Stimulated activated CD4-positive, alpha-beta T cell treated with anti-CD3 and anti-CD28 coated beads, Interleukin-12 subunit alpha, Interleukin-12 subunit beta, amount 100 ng/mL, for 24 hours (primary cell): ENCODE measurements at places on chromosomes 4 and X.

DNA sequence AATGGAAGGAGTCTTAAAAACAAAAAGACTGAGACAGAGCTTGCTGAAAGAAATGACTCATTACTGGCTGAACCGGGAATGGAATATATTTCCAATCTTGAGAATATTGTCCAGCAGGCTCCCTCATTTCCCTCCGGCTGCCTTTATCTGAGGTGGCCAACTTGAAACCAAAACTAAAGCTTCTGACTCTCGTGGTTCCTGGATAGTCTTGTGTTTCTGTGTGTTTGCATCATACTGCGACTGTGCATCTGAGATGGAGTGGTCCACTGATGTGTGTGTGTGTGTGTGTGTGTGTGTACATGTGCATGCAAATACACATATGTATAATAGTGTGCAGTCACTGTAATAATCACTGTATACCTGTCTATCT is 145.6 kb upstream of the SCML1 start:
- DNase-seq: peak; percentile 6

- DNase-seq: no peak
Measured at GRCh38 chr4:184444953-184445309, 29.4 kb downstream of the IRF2 start.

- DNase-seq: no peak
Measured at GRCh38 chr4:8007581-8007980, 67.9 kb upstream of the AFAP1 start.

DNA sequence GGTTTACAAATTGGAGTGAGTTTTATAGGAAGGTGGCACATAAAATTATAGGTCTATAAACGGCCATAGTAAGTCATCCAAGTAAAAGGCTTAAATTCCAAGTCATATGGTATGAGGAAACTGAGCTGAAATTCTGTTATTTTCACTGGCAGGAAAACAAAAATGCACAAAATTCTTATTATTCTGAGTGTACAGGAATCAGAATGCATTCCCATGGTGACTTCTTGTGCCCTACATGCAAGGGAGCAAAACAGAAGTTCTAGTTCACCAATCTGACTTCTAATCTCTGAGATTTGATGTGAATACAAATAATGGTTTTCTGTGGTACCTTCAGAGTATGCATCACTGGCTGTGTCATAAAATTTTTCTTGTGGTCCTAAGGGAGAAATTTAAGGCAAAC is 102.9 kb downstream of the CLCN4 start:
- no peak for DNase-seq

DNA sequence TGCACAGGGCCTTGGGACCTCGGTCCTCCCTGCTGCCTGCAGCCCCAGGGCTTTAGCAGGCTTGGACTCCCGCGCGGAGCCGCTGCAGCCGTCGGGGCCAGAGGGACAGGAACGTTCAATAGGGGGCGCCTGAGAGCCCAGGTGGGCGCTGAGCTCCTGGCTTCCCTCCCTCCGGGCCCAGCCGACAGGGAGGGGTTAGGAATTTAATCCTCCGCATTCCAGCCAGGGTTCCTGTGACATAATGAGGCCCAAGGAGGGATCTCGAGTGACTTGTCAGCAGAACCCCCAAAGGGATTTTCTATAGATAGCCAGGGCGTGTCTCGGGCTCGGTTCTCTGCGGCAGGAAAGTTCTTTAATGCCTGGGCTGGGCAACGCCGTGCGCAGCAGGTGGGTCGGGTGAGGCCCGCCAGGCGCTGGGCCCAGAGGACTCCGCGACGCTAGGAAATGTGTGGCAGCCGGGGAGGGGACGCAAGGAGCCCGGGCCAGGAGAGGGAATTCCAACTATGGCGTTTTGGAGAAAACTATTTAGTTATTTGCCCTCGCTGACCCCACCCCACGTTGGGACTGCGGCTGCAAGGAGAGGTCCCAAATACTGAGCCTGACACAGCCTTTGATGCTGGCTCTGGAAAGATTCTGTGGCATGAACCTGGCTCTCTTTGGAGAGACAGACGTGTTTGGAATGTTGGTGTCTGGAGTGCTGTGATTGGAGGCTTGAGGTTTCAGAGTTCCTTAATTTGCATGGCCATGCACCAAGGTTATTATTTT is 285.2 kb upstream of the GATB start:
- DNase-seq: peak; percentile 8

DNA sequence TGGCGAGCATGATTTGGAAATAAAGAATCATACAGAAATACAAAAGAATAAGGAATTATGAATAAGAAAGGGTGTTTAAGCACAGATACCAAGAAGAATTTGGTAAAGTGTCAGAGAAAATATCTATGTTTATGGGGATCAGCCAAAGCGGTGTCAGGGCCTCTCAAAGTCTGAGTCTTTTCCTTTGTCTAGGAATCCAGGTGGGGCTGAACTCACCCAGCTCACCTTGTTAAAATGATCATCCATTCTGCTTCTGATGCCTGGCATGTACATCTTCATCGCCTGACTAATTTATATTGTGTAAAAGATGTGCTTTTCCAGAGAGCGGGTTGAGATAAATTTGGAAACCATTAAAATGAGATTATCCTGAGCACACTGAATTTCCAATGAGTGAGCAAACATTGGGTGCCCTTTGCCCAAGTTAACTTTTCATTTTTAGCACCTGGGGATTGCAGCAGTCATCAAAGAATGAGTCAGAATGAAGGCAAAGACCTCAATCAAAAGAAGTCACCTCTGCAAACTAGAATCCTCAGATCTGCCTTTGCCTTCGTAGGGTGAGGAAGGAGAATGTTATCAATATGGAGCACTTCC is 141.9 kb upstream of the ANXA3 start:
- DNase-seq: no peak

GRCh38 chr4:124768596-124769365 is 56.2 kb upstream of the ANKRD50 start:
- DNase-seq: no peak

DNA sequence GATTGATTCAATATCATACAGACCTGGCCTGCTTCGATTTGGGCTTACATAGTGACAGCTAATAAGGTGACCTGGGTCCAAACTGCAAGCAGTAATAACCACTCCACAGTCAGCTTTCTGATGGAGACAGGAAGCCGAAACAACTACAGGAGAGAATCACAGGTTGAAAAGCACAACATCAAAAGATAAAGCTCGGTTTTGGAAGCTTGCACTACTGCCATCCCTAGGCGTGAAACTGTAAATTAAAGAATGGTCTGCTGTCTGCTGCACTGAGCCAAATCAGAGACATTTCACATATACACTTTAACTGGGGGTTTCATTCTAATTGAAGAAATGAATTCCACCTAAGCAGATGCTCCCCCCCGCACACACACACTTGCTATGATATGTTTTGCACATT is 116.3 kb downstream of the DHX15 start:
- no peak for DNase-seq

GRCh38 chr4:1569461-1570151 is 114.5 kb downstream of the FAM53A start:
- DNase-seq: no peak

- DNase-seq: no peak
Measured at GRCh38 chr4:78780093-78780492, 3.9 kb downstream of the BMP2K start.

- DNase-seq: no peak
Measured at GRCh38 chr4:95105983-95106382, 348.2 kb downstream of the BMPR1B start.

DNA sequence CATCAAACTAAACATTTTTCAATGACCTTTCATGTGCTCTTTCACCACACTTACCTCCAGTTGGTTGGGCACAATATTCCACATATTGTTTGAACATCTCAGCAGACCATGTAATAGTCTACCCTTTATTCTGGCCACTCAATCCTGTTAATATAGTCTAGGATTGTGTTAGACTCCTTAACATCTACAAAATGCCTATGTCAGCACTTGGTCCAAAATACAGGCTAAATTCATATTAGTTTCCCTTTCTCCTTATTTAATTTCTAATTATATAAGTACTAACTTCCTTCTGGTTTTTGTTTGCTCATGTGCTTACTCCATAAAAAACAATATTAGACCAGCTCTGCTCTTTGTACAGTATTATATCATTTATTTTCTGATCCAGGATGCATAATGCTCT is 21.1 kb downstream of the MEPE start:
- no peak for DNase-seq

GRCh38 chr4:88982757-88983156 is 74.2 kb downstream of the FAM13A start:
- no peak for DNase-seq

DNA sequence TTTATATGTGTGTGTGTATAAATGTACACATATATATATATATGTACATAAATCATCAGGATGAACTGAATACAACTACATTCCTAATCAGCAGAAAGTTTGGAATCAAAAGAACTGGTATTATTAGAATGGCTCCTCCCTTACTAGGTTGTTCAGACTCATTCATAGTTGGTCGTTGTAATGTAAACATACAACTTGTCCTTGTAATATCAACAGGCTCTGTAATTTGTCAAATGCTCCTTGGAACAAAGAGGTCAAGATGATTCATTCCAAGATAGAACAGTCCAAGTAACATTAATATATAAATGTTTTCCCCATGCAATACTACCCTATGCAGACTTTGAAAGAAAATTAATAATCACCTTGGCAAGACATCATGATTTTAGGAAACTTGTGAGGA is 351.4 kb upstream of the SMIM31 start:
- DNase-seq: no peak

DNA sequence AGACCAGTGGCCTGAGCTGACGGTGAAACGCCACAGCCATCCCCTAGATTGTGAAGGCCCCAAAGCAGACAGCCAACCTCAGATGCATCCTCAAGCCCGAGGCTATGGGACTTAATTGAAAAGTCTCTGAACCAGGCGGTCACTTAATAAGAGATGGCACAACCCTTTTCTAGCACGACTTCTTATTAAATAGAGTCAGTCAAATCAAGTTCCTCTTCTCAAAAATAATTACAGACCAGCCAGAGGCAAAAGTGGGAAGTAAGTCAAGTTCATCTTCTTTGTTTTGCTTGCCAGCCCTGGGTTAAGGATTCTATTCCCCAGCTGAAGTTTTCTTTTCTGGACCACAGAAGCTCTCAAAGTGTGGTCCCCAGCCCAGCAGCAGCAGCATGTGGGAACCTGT is 9.7 kb upstream of the SH3KBP1 start:
- DNase-seq: no peak

DNA sequence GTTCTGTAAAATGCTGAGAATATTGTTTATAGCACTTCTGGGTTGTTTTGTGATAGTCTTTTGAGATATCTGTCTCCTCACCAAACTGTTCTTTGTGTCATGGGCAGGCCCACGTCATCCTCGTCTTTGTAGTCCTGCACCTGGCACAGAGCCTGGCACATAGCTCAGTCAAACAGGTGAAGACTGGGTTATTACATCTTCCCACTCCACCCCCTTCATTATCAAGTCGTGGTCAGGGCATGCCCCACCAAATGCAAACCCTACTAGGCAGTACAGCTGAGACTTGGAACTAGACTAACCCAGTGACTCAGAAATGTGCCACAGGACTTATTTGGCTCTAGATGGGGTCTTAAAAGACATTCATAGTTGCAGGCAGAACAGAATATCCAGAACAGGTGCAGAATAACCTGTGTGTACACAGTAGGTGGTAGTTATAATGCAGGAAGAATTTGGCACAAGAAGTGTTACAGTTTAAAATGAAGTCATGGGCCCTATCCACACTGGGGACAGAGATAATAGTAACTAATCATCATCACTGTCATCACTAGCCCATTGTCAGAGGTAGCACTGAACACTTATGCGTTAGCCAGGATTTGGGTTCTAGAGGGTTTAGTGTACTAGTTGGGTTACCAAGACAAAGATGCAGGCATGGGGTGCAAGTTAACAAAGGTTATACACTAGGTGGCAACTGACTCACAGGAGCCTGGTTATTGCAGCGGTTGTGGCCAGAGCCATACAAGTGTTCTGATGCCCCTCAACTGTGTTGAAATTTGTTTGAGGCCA is 74.9 kb downstream of the TBL1X start:
- no peak for DNase-seq

GRCh38 chr4:5776510-5776909 is 65.5 kb downstream of the EVC start:
- no peak for DNase-seq

GRCh38 chrX:153446950-153447580 is 1.2 kb upstream of the TREX2 start:
- DNase-seq: no peak

DNA sequence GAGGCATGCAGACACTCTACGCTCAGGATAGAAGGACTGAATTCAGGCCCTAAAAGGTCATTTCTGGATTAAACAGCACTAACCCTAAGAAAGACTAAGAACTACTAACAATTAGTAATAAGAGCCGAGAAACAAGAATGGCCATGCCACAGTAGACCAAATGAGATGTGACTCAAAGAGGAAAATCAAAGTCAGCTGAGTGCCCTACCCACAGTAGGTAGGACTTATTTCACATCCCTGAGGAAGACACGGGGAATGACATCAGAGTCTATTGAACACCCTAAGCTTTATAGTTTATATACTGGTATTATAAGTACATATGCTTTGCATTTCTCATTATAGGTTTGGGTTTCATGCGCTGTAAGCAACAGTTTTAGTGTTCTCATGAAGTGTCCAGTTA is 2.7 kb upstream of the ARSJ start:
- no peak for DNase-seq

DNA sequence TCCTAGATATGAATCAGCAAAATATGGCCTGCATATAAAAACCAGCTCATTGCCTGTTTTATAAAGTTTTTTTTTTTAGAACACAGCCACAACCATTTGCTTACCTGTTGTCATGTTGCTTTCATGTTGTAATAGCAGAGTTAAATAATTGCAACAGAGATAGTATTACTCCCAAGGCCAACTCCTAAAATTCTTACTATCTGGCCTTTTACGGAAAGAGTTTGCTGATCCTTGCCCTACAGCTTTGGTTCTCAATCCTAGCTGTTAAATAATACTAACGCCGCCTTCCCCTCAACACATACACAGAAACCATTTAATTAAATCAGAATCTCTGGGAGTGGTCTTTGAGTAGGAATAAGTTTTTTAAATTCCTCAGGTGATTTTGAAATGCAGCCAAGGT is 231.3 kb upstream of the TET2 start:
- DNase-seq: no peak

DNA sequence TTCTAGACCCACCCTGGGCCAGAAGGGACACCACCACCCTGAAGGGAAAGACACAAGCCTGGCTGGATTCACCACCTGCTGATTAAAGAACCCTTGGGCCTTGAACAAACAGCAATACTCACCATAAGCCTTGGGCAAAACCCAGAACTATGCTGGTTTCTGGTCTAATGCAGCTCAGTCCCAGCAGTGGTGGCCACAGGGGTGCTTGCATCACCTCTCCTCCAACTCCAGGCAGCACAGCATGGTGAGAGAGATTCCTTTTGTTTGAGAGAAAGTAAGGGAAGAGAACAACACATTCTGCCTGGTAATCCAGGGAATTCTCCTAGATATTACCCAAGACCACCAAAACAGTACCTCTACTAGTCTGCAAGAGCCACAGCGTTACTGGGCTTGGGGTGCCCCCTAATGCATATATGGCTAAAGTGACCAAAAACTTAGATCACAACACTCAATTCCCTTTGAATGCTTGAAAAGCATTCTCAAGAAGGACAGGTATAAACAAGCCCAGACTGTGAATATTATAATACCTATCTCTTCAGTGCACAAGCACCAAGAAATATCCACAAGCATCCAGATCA is 25.7 kb downstream of the RNF128 start:
- DNase-seq: no peak
